ENCODE measurements at places on chromosomes 2 and 18. TPM values are rescaled to one million over a fixed set of nuclear protein-coding genes. Genes with fewer than 3 reads are reported as not detected.

CCDC142 gene
- total RNA-seq, result 9.3 TPM

SCTR gene
- not detected for total RNA-seq

GCG gene
- not detected for total RNA-seq

CRACDL gene
- 3.6 TPM for total RNA-seq

IL36B gene
- total RNA-seq, result not detected

ZC3H8 gene
- 4.3 TPM for total RNA-seq

AMER3 gene
- total RNA-seq, result not detected

IMPACT gene
- 24.1 TPM for total RNA-seq

SRD5A2 gene
- total RNA-seq, result not detected

IL37 gene
- not detected for total RNA-seq

GRHL1 gene
- total RNA-seq, result 33.9 TPM

TCF7L1 gene
- 5.8 TPM for total RNA-seq

REG1B gene
- total RNA-seq, result not detected

ACOXL gene
- total RNA-seq, result 0.05 TPM

SPIRE1 gene
- 21.4 TPM for total RNA-seq

THOC1 gene
- 35.6 TPM for total RNA-seq

ST8SIA5 gene
- not detected for total RNA-seq

PLA2R1 gene
- total RNA-seq, result 2.1 TPM

ITPRIPL1 gene
- total RNA-seq, result 0.99 TPM

EML6 gene
- total RNA-seq, result 0.42 TPM

TTLL4 gene
- total RNA-seq, result 15.0 TPM

VWA3B gene
- total RNA-seq, result not detected

CROCC2 gene
- not detected for total RNA-seq

GIGYF2 gene
- total RNA-seq, result 29.7 TPM

PROKR1 gene
- total RNA-seq, result not detected

DSC3 gene
- total RNA-seq, result 148 TPM

Measured in airway epithelial cell (primary cell).